Hindlimb muscle (tissue), 1 donor: ENCODE measurements at places on chromosomes 13 and 19. TPM values are rescaled to one million over a fixed set of nuclear protein-coding genes. Genes with fewer than 3 reads are reported as not detected.

DNA sequence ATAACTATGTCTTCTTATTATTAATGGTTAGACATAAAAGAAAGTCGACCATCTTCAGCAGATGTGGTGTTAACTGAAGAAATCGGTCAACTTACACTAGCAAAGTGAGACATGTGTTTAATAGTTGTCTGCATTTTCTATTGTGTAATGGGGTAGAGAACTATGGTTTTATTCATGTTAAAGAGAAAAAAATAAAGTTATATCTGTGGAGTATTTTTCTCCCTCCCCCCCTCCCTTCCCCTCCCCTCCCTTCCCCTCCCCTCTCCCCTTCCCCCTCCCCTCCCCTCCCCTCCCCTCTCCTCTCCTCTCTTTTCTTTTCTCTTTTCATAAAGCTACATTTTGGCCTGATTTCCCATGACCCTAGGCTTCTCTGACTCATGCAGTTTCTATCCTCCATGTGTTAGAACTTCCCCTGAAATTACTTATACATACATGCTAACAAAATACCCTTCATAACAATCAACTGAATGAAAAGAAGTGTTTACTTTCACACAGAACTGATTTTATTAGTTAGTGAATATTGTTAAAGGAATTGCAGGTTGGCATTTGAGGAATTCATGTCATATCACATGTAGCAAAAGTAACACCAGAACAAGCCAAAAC lies 1431.0 kb upstream of the ATXN8OS start:
- no peak for DNase-seq

DNA sequence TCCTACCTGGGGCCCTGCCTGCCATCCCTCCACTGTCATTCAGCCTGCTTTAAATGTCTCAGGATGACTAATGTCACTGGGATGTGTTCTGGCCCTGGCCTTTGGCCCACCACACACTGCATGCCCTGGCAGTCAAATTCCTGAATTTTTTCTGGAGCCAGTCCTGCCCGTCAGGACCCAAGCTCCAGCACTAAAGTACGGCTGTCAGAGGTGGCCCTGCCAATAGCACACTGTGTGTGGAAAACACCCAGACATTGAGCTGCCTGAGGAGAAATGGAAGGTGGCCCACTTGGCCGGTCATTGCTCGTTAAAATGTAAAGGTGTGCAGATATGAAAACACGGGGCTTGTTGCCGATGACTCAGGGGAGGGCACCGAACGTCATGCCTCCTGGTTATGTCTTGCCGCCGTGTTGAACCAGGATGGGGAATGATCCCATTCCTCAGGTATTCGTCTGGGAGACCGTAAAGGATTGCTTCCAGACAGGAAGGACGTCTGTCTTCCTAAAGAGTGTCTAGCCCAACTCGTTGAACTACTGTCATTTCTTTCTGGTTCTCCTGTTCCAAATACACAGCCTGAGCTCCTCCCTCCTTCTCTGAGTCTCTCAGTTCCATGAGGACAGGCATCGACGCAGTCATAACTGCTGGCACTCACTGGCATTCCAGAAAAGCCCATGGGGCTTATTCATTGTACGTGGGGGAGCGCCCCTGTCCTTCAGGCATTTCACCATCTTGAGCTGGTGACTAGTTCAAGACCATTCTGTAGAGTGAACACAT lies 40.6 kb downstream of the COL4A2 start:
- no peak for DNase-seq

- peak; percentile 53 for DNase-seq
Observed at GRCh38 chr13:35720690-35721554, 244.4 kb upstream of the MAB21L1 start.

GRCh38 chr13:32252812-32253438 lies 62.2 kb downstream of the ZAR1L start:
- no peak for DNase-seq

- DNase-seq, result no peak
Observed at GRCh38 chr19:8071912-8072311, 19.4 kb downstream of the CCL25 start.

- no peak for DNase-seq
Observed at GRCh38 chr13:77859450-77859849, 59.2 kb downstream of the EDNRB start.

GRCh38 chr13:88068316-88068715 lies 397.1 kb downstream of the SLITRK5 start:
- no peak for DNase-seq

DNA sequence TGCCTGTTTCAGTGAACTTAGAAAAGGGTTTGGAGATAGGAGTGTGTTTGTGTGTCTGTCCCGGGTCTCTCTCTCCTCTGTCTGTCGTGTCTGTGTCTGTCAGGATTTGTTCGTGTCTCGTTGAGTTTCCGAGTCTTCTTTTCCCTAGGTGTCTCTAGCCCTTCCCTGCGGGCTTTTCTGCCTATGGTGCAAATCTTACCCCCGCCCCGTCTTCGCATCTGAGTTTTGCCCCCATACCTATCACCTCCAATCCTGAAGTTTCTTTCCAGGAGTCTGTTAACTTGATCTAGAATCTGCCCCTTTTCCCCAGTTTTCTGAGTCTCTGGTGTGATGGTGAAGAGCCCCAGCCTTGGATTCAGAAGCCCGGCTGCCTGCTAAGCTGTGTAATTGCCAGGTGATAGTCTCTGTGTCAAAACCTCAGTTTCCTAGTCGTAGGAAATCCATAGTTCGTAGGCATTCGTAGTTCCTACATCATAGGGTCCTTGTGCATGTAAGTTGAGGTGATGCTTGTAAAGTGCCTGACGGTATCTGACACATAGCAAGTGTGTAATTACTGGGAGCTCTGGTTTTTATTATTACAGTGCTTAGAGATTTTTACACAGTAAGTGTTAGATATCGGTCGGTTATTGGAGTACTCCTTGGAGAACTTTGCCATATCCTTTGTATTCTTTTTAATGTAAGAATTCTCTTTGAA lies 782 bp downstream of the EPN1 start:
- DNase-seq, result no peak

GRCh38 chr13:44573790-44574465 lies 2.2 kb downstream of the TSC22D1 start:
- DNase-seq, result no peak

DNA sequence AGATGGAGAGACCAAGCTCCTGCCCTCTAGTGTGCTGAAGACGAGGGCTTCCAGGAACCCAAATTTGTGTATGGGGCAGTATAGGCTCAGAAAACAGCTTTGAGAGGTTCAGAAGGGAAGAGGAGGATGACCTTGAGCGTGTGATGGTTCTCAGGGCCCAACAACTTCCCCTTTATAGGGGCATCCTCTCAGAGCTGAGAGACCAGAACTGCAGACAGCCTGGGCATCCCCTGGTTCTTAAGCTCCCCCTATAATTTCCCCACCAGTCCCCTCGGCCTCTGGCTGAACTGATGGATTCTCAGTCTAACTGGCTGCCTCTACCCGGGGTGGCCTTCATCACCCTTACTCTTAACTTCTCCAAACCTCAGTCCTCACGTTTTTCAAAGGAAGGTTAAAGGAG lies 167.5 kb downstream of the URI1 start:
- DNase-seq, result no peak

TEX29 gene
- 0.63 TPM for polyA plus RNA-seq

KLK2 gene
- not detected for polyA plus RNA-seq

SBSN gene
- polyA plus RNA-seq, result 0.74 TPM

LILRA6 gene
- 2.0 TPM for polyA plus RNA-seq
